ENCODE measurements at places on chromosomes 12 and 14.

DNA sequence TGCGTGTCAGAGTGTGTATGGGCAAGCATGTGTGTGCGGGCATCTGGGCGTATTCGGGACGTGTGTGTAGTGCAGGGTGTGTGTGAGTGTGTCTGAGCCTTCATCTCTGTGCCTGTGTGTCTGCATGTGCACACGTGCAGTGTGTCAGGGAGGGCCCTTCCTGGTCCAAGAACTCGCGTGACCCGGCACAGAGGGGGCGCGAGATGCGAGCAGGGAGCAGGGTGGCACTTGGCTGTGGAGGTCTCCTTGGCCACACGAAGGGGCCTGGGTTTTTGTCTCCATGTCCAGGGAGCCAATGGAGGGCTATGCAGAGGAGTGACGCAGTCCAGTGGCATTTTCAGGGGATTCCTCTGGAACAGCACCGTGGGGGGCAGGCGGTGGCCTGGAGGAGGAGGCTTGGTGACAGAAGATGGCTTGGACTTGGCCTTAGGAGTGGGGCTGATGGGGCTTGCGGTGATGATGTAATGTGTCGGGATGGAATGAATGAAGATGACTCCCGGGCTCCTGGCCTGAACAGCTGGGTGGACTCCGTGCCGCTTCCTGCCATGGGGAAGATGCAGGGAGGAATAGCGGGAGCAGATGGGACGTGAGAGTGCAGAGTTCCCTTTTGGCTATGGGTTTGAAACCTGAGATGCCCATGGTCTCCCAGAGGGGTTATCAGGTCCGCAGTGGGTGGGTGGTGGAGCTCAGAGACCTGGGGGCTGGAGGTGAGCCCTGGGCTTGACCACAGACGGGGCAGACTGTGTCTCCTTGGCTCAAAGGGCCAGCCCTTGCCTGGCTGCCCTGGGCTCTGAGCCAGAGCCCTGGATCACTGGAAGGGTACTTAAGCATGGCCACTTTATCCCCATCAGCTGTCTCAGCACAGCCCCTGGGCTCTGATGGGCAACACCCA, 208.3 kb downstream of the PHETA1 start:
- DNase-seq, result no peak

DNA sequence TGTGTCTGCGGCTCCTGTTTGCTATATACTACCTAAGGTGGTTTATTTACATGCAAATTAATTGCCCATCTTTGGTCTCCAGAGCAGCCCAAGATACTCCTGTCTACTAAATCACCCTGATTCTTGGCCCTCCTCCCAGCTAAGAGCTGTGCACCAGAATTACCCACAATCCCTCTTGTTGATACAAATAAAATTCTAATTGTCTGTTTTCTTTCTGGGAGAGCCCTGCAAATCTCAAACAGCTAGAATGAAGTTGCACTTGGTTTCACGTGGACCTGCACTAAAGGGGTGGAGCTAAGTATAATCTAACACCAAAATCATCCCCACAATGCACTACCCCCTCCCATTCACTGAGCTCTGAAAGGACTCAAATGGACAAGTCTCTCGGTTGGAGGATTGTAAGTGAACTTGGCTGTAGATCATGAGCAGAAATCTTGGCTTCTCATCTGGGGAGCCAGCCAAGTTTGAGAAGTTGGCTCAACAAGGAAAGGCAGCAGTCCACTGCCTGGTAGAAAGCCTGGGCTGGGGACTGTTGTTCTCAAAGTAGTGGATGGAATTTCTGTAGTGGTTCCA, 6.6 kb downstream of the MAX start:
- no peak for DNase-seq

- DNase-seq, result no peak
These were observed 927 bp upstream of the LRP6 start for GRCh38 chr12:12267742-12268200.

- no peak for DNase-seq
These were observed 196.8 kb downstream of the RAD51B start for GRCh38 chr14:68016255-68016914.

DNA sequence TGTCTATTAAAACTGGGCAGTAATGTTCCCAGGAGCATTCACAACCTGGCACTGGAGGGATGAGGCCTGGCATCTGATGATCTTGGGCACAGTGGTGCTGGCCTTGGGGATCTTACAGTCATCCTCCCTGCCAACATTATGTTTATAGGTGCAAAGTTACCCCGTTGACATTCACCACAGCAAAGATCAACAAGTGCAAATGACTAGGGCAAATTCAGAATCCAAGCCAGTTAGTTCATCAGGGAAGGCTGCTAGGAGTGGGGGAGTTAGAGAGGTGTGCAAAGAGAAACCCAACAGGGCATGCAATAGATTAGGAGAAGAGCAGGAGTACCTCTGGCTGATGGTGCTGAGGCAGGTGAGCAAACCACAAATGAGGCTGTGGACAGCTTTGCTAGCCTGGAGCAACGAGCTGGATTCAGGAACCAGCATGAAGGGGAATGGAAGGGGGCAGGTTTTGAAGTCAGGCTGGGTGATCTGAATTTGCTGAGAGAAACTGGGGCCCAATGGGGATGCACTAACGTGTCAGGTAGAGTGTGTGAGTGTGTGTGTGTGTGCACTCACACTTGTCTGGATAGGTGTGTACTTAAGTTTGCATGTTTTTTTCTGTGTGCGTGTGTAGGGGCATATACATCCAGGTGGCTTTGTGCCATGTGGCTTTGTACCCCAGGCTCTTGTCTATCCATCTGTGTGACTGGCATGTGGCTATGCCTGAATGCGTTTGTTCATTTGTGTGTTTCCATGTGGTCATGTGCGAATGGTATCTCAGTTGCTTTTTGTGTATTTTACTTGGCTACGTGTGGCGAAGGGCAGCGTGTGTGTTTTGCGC, 1.6 kb downstream of the CISTR start:
- DNase-seq, result no peak

DNA sequence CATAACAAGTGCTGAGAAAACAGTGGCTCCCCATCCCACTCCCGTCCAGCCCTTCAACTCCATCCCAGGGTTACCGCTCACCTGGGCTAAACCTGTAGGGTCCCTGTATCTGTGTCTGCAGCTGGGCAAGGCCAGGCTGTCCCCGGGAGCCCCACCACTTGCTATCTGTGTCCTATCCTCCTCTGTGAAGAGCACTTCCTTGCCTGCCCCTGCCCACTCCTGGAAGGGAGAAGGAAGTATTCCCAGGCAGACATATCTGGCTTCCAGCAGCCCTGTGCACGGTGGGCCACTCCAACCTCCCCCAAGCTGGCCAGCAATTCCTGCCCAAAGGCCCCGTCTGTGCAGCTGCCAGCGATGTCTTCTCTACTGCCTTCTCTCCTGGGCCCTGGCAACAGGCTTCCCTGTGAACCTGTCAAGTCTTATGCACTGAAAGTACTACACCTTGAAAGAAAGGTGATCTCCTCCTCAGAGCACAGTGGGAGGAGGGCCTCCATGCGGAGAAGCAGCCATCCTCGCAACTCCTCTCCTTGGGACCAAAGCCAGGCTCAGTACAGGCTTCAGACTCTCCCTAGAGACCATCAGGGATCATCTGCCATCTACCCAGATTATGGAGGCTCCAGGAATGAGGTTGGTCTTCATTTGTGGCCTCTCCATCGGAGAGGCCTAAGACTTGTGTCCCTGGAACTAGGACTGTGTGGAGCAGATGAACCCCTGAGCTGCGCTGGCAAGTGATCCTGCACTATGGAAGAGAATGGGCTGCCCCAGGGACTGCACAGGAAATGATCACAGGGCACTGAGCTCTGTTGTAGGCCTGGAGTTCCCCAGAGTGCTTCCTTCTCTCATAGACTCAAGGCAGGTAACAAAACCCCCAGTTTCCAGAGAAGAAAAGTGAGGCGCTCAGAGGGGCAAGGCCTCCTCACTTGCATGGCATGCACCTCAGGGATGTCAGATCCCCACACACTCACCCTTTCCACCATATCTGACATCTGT, 663.6 kb downstream of the BCL11B start:
- DNase-seq, result no peak

DNA sequence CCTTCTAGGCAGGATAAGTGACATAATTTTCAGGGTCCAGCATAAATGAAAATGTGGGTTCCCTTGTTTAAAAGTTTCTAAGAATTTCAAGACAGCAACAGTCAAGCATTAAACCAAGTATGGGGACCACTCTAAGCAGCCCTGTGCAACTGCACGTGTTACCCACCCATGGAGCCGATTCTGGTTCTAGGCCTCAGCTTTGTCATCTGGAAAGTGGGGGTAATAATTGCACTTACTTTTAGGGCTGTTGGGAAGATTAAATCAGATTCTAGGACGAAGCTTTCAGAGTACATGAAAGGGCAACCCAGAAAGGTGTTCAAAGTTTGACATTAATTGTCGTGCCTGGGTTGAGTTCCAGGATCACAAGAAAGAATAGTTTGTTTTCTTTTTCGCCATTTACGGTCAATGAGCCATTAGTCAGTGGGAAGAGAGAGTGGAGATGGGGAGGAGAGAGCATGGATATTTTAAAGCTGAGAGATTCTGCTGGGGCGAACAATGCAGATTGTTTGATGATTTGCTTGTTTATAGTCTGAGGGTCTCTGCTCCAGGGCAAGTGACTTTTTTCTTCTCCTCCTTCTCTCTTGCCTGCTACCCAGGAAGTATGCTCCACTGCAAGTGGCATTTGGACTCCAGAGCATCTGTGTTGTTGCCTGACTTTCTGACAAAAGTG, 10.7 kb upstream of the PPFIBP1 start:
- no peak for DNase-seq

DNA sequence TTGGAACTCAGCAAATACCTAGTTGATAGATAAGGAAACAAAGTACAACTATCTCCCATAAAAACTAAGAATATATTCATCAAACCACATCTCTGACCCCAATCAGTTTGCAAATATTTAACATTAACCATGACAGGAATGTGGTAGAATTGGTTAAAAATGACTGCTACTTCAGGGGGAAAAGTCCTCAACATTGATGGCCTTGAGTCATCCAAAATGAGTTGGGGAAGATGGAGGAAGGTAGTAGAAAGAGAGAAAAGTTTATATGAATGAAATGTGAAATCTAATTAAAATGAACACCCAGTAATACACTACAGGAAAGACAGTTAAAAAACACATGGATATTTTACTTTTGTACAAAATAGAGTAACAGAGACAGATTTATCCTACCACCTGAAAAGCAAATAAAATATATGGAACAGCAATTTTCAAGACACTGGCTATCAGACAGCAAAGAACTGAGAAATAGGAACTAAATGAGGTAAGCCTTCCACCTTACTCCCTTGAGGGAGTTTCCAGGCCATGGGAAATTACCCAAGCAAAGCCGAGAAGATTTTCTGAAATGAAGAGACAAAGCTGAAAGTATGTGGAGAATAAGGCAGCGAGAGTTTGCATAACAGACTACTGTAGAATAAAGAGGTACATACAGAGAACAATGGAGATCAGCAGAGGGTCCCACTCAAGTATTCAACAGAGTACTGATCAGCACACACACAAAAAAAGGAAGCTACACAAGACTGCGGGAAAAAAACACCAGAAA, 49.6 kb downstream of the TC2N start:
- no peak for DNase-seq

GRCh38 chr14:103745424-103745823, 29.8 kb downstream of the ZFYVE21 start:
- DNase-seq, result peak; percentile 39

GRCh38 chr14:105161964-105162668, 6.5 kb downstream of the JAG2 start:
- no peak for DNase-seq

Measured in mesenteric fat pad (tissue), 1 donor.